ENCODE measurements at places on chromosomes 12 and 14.

DNA sequence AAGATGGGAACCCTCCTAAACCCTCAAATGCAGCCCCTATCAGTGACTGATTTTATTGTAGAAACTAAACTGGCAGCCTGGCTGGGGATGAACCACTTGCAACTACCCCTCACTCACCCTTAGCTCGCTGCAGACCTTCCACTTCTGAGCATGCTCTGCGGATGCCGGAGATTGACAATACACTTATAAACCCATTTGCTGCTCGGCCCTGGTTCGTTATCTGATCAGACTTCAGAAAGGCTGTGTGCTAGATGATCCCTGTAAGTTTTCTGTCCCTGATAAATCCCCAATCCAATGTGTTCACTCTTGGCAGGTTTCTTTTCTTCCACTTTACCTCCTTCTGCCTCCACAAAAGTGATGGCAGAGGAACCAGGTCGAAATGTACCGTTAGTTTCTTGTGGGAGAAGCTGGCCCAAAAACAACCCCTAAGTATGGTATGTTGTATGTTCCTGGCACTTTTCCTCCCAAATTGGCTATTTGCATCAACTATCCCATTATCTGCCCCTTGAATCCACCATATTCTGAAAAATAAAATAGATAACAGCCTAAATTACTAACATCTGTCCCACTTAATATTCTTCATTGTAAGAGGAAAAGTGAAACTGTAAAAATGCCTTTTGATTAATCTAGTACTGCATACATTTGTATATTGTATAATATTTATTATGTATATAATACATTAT lies 18.8 kb downstream of the RPH3A start:
- DNase-seq, result peak; percentile 82

GRCh38 chr12:94143951-94144350 lies 4.4 kb upstream of the PLXNC1 start:
- DNase-seq, result no peak

DNA sequence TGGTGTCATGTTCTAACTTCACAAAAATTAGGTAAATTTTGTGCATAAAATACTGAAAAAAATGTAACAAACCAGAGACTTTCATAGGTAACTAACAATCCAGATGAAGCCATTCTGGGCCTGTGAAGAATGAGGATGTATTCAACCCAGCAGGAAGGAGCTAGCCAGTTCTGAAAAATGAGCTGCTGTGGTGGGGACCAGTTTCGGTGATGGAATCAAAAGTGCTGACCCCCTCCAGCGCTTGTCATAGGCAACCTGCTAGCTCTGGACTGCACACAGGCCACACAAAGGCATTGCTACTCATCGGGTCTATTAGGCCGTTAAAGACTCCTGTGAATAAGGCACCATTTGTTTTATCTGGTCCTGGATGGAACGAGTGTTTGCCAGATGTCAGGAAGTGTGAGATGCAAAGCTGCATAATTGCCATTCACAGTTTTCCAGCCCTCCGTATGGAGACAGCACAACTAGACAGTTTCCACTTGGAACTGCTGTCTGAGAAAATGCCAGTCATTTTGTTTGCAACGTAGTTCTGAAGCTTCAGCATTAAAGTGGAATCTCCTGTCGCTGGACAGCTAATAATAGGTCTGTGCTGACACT lies 3.3 kb upstream of the RIMBP2 start:
- DNase-seq, result no peak

GRCh38 chr14:89205137-89205740 lies 211.8 kb downstream of the FOXN3 start:
- DNase-seq, result no peak

GRCh38 chr14:33375786-33376185 lies 437.1 kb downstream of the NPAS3 start:
- no peak for DNase-seq

GRCh38 chr12:55659486-55660385 lies 23.0 kb downstream of the OR10P1 start:
- peak; percentile 38 for DNase-seq

DNA sequence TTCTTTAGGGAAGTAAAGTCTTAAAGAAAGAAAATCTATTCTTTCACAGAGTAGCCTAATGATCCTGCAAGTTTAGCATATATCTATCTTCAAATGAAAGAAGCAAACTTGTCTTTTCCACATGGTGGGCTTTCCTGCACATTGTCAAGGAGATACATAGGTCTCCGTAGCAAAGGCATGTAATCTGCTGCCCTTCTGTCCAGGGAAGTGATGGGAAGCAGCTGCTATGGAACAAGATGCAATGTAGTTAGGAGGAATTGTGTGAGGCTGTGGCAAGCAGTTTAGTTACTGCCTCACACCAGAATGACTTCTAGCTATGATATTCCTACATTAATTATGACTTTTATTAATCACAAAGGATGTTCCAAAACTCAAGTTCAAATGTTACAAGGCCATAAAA lies 174.4 kb downstream of the PDZRN4 start:
- DNase-seq, result no peak

DNA sequence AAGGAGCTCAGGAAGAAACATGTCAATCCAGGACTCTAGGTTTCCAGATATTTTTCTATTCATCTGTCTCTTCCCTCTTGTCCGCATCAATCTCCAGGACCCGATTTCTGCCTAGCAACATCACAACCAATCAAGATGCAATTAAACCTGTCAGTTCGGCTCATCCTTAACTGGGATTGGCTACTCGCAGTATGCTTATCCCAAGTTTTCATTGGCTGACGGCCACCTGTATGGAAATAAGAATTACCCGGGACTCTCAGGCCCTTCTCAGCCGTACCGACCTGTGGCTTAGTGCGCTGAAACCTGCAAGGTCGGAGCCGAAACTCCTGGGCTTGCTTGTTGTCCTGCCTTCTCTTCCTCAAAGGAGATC lies 20.4 kb upstream of the ATP5MC2 start:
- DNase-seq, result peak; percentile 80

GRCh38 chr12:22334410-22335100 lies at the start of gene ST8SIA1:
Gene ST8SIA1, minus strand, starts transcription at chr12:22334707. Its CDS starts 475 bp downstream, at chr12:22334232.
- DNase-seq, result peak; percentile 35

GRCh38 chr12:94889445-94890210 lies 113.9 kb downstream of the NDUFA12 start:
- no peak for DNase-seq

- DNase-seq, result no peak
Observed at GRCh38 chr14:101917413-101918017, 46.9 kb upstream of the DYNC1H1 start.

- peak; percentile 53 for DNase-seq
Observed at GRCh38 chr12:49664591-49665239, 41.4 kb downstream of the PRPF40B start.

DNA sequence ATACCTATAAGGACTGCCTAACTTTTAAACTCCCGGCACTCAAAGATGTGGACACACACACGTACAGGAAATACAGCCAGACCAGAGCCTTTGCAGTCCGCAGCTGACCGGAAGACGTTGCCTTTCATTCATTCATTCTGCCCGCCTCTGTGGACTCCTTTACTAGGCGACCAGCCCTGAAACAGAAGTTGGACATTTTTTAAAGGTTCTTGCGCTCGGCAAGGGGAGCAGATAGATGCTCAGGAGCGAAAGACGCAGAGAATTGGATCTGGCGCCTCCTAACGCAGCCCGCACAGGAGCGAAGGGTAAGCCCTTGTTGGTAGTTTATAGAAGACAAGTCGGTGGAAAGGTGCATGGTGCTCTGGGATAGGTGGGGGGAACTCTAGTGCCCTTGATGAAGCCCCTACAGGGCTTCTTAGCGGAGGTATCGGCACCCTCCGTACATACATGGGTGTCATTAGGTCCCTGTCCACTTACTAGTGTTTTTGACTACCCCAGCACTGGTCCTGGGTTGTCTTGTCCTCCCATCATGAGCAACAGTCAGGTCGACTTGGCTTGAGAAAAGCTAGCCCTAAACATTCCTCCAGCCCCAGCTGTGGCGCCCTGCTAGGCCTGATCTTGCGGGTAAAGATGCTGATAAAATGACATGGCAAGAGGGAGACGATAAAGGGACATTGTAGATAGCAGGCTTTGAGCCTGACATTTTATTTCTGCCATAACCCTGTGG lies at the start of gene KDM2B:
Gene KDM2B (minus strand): TSS at position 65 of the 727 bp plus-strand sequence. CDS start 112 bp downstream, outside the sequence.
- DNase-seq, result no peak

- no peak for DNase-seq
Observed at GRCh38 chr12:50786498-50787231, 22.8 kb downstream of the ATF1 start.

DNA sequence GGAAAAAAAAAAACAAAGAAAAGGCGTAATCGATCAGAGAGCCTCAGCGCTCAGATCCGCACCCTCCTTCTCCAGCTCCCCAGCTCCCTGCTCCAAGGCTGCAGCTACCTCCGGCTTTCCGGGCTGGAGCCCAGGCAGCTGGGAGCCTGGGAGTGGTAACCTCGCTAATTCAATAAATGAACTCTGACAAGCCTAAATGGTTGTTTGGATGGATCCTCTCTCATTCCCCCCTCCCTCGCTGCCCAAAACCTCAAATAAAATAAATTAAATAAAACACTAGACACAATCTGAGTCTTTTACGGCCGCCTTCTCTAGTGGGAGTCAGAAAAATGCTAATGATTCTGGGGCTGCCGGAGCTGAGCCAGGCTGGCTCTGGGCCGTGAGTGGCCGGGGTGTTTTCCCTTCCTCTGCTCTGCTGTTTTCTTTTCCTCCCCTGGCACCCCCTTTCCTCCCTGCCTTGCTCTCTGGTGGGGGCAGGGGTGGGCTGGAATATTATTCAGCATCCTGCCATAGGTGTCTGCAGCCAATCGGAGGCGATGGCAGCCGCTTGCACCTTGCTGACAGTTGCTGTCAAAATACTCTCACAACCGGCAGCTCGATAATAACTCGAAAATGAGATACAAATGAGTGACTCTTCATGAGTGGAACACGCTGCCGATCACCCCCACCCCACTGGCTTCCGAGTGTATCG lies 76.1 kb downstream of the RBM19 start:
- DNase-seq, result peak; percentile 64

DNA sequence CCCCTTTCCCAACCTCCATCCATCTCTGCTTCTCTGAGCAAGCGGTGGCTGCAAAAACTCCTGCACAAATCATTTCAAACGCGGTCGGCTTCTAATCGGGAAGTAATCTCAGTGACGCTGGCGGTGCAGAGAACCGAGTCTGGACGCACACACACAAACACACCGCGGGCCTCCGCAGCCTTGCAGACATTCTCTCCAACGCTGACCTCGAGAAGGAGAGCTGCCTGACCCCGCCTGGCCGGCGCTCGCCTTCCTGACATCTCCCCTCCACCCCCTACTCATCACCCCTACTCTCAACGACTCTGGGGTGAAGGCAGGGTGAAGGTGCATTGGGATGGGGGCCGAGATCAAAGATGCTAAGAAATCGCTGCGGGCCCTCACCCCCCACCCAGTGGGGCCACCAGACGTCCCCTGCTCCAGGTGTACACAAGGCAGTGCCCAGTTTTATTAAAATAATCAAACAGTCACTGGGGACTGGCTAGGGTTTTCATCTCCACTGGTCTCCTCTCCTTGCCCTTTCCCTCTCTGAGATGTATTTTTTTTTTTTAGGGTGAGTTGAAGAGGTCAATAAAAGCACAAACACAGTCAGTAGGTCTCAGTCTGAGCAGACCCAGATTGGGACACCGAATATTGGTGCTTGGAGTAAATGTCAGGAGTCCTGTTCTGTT lies 506 bp upstream of the TBX5 start:
- DNase-seq, result no peak

- no peak for DNase-seq
Observed at GRCh38 chr14:68603533-68604360, 189.1 kb downstream of the ZFP36L1 start.

DNA sequence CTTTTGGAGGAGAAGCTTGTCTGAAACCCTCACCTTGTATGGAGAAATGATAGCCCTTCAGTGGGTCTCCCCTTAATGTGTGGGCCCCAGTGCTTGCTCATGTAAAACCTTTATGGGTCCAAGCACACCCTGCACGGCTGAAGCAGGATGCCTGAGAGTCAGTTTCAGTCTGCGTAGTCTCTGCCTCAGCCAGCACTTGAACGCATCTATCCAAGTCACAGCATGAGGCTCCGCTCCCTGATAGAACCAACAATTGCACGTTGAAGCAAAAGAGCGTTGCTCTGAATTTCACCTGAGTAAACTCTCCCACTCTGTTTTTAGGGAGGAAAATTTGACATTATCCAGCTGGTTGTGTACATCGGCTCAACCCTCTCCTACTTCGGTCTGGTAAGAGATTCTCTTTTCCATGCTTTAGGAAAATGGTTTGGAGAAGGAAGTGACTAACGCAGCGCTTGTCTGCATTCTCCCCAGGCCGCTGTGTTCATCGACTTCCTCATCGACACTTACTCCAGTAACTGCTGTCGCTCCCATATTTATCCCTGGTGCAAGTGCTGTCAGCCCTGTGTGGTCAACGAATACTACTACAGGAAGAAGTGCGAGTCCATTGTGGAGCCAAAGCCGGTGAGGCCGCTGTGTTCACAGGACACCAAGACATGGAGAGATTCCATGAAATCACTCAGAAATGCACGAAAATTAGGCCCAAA lies 33.0 kb upstream of the P2RX4 start:
- no peak for DNase-seq

- DNase-seq, result peak; percentile 10
Observed at GRCh38 chr12:67957383-67957782, 31.9 kb upstream of the IFNG-AS1 start.

DNA sequence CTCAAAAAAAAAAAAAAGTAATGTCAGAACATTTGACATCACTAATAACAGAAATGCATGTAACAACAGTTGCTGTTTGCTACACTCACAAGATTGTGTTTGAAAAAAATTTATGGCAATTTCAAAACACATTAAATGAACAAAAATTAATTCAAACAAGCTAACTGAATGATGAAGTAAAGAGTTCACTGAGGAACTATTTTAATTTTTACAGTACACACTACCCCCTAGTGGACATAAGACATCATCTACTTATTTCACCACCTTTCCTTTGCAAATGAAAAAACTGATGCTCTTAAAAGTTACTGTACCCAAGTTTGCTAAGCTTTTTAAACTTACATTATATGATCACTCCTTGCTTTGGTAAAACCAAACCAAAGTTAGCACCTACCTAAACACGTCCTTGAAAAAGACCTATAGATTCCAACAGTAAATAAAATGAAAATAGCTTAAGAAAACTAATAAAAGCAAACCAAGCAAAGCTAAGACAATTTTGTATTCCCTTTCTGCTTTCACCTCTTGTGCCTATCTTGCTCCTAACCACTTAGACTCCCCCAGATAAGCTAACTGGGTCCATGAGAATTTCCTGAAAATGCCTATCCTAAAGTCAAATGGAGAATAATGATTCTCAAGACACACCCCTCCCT lies 22.2 kb downstream of the UBE2N start:
- no peak for DNase-seq
